ENCODE measurements at places on chromosomes 5 and 9.

DNA sequence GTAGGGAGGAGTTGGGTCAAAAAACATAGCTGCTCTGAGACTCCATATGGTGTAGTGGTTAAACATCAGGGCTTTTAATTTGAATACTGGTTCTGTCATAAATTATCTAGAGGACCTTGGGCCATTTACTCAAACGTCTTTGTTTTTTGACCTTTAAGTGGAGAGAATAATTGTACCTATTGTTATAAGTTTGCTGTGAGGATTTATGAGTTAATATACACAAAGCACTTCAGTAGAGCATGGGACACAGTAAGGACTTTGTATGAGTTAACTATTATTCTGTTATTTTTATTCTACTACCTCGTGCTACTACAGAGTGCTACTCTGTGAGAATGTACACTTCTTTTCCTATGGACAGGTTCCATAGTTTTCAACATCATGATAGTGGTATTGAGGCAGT, 123.7 kb upstream of the TNC start:
- no peak for DNase-seq

GRCh38 chr9:36461323-36461722, 61.3 kb upstream of the RNF38 start:
- no peak for DNase-seq

DNA sequence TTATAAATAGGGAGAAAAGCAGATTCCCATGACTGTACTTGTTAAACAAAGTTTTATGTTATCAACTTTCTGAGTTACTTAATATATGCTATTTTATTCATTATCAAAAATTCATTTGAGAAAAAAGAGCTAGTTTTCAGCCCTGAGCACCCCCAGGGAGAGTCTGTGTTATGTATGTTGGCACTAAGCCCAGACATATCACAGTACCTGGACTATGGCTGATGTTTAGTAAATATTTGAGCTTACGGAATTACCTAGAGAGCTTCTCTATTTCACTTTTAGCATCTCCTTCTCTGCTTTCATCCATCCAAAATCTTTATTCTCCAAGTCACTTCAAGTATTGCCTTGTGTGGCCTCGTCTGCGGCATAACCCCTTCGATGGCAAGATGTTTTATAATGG, 225.9 kb upstream of the PCSK5 start:
- DNase-seq: no peak

DNA sequence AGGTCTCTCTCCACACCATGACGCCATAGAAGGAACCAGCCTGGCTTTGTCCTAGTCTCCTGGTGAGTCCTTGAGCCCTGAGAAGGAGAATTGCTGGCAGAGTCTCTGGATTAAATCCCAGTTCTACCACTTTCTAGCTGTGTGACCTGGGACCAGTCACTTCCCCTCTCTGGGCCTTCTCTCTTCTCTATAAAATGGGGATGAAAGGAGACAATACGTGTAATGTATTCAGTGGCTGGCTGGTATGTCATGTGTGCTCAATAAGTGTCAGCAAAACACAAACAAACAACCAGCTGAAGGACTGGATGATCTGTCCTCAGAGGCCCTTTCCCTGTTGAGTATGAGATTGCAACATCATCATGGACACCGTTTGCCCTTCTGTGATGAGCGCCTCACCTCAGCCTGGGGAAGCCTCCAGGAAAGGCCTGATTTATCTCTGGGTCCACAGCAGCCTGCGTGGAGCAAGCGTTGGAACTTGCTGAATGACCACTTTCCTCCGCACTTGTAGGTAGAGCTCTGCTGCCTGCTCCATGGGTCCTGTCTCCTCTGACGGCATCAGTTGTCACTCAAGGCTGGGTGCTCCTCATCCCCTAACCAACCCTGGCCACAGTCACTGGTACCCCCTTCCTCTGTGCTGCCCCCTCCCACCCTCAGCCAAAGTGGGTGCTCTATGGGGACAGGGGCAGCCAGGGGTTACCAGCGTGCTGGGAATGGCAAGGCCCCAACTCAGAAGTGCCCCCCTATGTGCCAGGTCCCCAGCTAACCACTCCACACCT, 3.6 kb upstream of the NR5A1 start:
- DNase-seq: no peak

DNA sequence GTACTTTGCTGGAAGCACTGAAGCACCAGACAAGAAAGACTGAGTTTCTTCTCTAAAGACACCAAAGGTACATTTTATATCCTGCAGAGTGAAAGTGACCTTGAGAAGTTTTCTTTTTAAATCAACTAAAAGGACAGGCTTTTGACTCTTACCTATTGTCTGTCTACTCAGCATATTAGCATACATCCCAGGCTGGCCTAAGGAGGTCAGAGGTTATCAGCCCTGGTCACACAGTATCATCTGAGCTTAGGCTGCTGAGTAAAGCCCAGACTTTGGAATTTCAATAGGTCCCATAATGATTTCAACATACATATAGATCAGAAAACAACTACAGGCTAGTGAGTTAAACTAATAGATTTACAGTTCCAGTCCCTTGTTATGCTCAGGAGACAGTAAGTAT, 10.1 kb upstream of the CDH9 start:
- no peak for DNase-seq

DNA sequence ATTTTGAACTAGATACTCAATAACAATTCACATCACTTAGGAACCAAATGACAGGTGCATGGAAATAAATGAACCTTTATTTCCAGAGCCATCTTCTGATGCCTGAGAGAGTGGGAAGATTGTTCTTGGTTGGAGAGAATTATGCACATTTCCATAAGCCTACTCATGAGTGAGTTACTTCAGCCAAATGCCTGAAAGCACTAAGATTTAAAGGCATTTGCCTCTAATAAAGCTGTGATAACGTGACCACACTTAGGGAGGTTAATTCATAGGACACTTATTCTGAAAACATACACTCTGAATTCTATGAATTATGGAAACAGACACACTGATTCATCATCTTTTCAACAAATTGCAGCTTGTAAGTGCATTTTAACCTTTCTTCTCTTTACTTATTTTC, 40.0 kb downstream of the KCTD16 start:
- DNase-seq: no peak

- no peak for DNase-seq
Measured at GRCh38 chr9:130544364-130544763, 35.0 kb upstream of the FUBP3 start.

GRCh38 chr9:12884736-12885395, 110.0 kb downstream of the LURAP1L start:
- no peak for DNase-seq

DNA sequence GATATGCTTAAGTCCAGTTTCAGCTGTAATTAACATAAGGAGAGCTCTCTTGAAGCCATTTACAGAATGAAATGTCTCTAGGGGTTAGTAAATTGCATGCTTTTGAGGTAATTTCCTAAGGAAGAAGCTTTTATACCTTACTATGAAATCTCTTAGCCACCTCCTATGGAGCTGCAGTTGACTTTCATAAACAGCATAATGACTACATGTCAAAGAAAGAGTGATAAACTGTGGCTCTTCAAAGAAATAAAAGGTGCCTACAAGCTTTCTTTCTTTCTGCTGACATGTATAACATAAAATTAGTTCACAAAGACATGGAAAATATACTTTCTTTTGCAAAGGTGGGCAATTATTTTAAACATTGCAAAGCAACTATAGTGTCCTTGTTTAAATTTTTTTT, 90.8 kb downstream of the TMEM167A start:
- no peak for DNase-seq

DNA sequence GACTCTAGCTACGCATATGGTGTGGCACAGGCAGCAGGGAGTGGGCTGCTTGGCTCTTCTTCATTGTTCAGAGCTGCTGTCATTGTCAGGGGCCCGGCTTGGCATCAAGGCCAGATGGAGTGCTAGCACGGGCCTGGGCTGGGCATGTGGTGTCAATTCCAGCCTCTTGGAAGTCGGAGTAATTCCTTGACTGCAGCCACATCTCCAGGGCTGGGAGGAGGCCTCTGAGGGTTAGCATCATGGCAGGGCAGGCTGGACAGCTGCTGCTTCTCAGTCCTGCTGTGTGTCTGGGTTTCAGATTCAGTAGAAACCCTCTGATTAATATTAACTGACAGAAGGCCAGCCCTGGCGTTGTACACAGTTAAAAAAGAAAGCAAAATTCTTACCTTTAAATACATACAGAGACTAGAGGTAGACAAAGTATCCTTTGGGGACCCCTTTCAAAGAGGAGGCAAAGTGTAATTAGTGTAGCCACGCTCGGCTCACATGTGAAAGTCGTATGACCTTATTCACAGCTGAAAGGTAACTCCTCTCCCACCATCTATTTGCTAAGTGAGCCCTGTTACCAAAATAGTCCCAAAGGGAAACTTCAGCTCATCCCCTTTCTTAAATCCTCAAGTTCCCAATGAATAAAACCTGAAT, 126.4 kb downstream of the DOCK2 start:
- DNase-seq: no peak

- DNase-seq: no peak
Measured at GRCh38 chr9:37437621-37438020, 15.1 kb downstream of the GRHPR start.

- no peak for DNase-seq
Measured at GRCh38 chr9:111980398-111980797, 83.8 kb downstream of the UGCG start.

GRCh38 chr5:6792911-6793471, 79.8 kb downstream of the TENT4A start:
- DNase-seq: no peak

DNA sequence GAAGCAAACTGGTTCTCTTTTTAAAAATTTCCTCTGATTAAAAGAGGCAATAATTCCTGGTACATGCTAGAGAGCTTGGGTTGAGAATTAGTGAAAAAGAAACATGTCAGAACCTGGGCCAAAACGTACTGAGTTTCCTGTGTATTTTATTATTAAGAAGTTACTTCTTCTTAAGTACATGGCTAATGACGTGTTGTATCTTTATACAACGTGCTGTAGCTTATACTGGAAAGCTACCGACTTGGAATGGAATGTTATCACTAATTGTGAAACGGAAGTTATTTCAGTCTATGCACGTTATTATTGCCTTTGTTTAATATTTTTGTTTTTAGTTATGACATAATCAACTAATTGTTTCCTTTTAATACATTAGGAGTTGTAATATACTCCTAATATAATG, 43.1 kb downstream of the ZNF366 start:
- DNase-seq: no peak

GRCh38 chr9:89864731-89865130, 259.9 kb downstream of the GADD45G start:
- DNase-seq: no peak

DNA sequence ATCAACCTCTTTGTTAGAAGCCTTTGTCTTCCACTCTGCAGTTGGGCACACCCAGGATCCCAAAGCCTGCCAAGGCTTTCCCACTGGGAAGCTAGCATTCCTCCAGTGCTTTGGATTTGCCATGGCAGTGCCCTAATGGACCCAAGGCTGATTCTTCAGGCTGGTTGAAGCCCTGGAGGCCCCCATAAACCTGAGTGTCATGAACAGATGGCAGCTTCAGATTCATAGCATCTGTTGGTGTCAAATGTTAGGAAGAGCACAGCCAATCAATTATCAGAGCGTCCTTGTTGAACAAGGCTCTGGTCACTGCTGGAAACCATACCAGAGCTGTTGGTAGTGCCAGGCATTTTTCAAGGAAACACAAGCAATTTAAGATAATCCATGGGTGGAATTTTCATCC, 241.1 kb upstream of the KLF4 start:
- DNase-seq: no peak

- no peak for DNase-seq
Measured at GRCh38 chr5:36661456-36662220, 55.2 kb downstream of the SLC1A3 start.

- no peak for DNase-seq
Measured at GRCh38 chr5:105907016-105907415, 1763.7 kb downstream of the EFNA5 start.

- DNase-seq: no peak
Measured at GRCh38 chr5:75524071-75524470, 12.4 kb downstream of the POLK start.

DNA sequence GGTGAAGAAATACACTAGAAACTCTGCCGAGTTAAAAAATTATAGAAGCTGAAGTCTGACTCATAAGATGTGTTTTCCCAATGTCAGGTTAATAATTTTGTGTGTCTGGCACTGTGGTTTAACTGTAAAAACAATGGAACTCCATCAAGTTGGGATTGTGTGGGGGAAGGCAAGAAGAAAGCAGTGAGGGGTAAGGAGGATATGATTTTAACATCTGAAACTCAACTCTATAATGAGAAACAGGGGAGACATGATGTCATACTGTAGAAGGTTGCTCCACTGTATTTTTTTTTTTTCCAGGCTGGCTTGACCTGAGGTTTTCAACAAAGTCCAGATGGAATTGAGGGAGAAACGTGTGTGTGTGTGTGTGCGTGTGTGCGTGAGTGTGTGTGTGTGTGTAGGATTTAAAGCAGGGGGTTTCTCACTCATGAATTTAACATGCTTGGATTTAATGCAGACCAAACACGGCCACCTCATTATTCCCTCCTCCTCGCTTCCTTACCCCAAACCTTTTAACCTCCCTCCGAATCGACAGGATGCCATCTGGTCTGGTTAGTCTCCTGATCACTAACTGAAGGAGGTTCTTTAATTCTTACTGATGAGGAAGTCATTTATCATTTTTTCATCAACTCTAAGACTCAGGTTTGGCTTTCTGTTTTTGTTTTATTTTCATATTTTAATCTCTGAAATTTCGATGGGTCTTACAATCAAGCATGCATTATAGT, 140.2 kb upstream of the LPAR1 start:
- DNase-seq: no peak

- no peak for DNase-seq
Measured at GRCh38 chr5:90096415-90097081, 313.0 kb downstream of the CETN3 start.

DNA sequence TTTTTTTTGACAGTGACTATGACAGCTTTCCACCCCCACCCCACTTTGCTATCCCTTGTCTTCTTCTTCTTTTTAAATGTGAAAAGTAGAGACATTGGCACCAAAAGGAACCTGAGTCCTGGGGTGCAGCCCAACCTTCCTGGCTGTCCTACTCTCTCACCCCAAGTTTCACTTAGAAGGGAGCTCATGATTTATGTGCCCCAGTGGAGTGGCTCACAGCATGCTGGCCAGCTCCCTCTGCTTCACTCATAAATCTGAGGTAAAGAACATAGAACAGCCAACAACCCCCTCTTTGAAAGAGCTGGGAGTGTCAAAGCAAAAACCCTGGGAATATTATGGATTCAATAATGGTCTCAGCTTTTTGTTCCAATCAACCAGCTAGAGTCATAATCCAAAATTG, 196.3 kb upstream of the DAPK1 start:
- DNase-seq: no peak

- DNase-seq: no peak
Measured at GRCh38 chr5:54912021-54912420, 73.4 kb downstream of the ESM1 start.

GRCh38 chr5:41812156-41812555, 58.1 kb downstream of the OXCT1 start:
- no peak for DNase-seq

- no peak for DNase-seq
Measured at GRCh38 chr5:39367711-39368110, 3.4 kb upstream of the C9 start.

GRCh38 chr5:142660196-142660595, 25.7 kb downstream of the FGF1 start:
- DNase-seq: no peak

GRCh38 chr9:131094622-131095021, 1.7 kb upstream of the AIF1L start:
- DNase-seq: no peak

GRCh38 chr5:95900383-95900958, 61.2 kb downstream of the ELL2 start:
- DNase-seq: no peak

- no peak for DNase-seq
Measured at GRCh38 chr9:77447646-77448045, 200.5 kb downstream of the GNA14 start.

Measured in liver (tissue), 10 donors.